ENCODE measurements at places on chromosomes 2 and 18. TPM values are rescaled to one million over a fixed set of nuclear protein-coding genes. Genes with fewer than 3 reads are reported as not detected.
A peak's percentile ranks its signal among the peaks of the same experiment; 100 is the strongest.

- H3K36me3 ChIP-seq = no peaks in the 10 kb centered on the region
- H3K4me1 ChIP-seq = no peaks in the 10 kb centered on the region
- no peaks in the 10 kb centered on the region for H3K27me3 ChIP-seq
- H3K4me3 ChIP-seq = no peak overlapping the region
These were observed 35.4 kb upstream of the METAP1D start for GRCh38 chr2:171964308-171964707.

The ARL4C gene
- 76.0 TPM for total RNA-seq

DNA sequence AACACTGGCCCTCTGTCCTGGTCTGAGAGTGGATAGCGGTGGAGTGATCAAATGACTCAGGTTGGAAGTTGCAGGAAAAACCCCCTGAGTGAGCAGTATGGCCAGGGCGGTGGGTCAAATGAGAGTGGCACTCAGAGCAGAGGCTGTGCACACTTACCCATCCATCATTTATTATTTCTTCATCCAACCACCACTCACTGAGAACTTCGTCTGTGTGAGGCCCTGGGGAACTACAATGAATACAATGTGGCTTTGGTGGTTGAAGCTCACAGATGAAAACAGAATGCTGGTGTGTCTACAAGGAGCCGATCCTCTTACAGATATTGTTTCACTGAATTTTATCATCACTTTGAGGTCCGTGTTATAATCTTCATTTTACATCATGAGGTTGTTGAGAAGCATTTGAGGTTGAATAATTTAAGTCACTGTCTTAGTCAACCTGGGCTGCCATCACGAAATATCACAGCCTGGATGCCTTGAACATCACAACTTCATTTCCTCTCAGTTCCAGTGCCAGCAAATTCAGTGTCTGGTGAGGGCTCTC is 73.4 kb upstream of the ID2 start:
- H3K27me3 ChIP-seq = no peaks in the 10 kb centered on the region
- H3K27ac ChIP-seq = peak overlapping the region; percentile 69
- no peaks in the 10 kb centered on the region for H3K36me3 ChIP-seq
- peaks cover 91% of the 10 kb centered on the region for H3K4me1 ChIP-seq
- no peak overlapping the region for H3K4me3 ChIP-seq
- DNase-seq = peak; percentile 4

- H3K36me3 ChIP-seq = no peaks in the 10 kb centered on the region
- H3K4me1 ChIP-seq = no peaks in the 10 kb centered on the region
- DNase-seq = no peak
- H3K27me3 ChIP-seq = no peaks in the 10 kb centered on the region
- H3K27ac ChIP-seq = no peak overlapping the region
These were observed 112.6 kb downstream of the GAREM1 start for GRCh38 chr18:32358075-32358474.

The CENPA gene
- total RNA-seq = 39.9 TPM

The RAD51AP2 gene
- total RNA-seq = not detected

The STEAP3 gene
- total RNA-seq = 20.4 TPM

Data from Caco-2 (cell line).